AG20443 (cell line): ENCODE measurements at places on chromosomes 2 and 18.

GRCh38 chr18:74906184-74906583, 302.8 kb downstream of the PTGR3 start:
- no peak for DNase-seq

- no peak for DNase-seq
Measured at GRCh38 chr2:84846741-84847142, 34.1 kb downstream of the TRABD2A start.

- DNase-seq: no peak
Measured at GRCh38 chr2:215635071-215635787, 199.4 kb upstream of the FN1 start.

- DNase-seq: no peak
Measured at GRCh38 chr2:15818318-15818753, 122.0 kb upstream of the MYCN start.

DNA sequence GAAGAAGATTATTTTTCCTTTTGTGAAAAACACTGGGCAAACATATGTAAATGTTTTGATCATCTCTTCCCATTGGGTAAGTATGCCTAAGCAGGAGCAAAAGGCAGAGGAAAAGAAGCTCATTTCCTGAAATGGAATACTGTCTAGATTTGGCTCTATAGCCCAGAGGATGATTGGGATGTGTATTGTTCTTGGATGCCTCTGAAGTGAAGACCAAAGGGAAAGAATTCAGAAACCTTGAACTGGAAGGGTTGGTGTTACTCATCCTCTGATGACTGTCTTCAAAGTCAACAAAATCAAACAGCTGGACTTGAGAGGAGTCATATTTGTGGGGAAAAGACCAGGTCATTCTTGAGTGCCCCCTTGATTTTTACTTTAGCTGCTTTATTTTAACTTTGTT, 112.6 kb upstream of the NT5C1B start:
- peak; percentile 41 for DNase-seq

DNA sequence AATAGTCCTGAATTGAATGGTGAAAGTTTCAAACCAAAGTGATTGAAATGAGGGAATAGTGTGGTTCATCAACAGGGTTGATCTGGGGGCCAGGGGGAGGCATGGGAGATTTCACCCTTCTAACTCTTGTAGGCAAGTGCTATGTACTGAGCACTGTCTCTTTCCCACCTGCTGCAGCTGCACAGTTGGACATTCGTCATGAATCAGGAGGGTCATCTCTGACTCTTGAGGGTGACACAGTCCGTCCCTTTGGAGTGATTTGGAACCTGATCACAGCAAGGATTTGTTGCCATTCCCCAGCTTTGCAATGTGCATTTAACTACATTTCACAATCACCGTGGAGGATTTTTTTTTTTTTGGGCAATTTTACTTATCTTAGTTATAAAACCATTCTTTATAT, 224.6 kb downstream of the PHLPP1 start:
- DNase-seq: no peak

- DNase-seq: peak; percentile 64
Measured at GRCh38 chr2:147538088-147538487, 306.7 kb upstream of the ACVR2A start.

DNA sequence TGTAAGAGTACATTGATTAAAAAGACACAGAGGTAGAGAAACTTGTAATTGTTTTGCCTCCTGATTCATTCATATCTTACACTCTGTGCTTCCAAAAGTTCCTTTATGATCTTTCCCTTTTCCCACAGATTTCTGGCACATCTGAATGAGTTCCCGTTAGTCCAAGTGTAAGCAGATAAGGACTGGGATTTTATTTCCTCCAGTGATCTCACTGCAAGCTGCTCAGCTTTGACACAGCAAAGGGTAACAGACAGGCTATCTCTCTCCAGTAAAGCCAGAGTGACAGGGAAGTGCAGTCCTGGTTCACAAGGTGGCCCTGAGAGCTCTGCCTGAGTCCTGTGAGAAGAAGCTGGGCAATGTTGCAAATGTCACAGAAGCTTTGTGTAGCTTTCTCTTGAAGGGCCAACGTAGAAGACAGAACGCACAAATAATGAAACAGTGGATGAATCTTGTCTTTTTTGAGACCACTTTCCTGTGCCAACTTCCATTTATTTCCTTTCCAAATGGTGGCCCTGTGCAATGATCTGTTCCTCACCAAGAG, 32.5 kb upstream of the KCNE4 start:
- no peak for DNase-seq

DNA sequence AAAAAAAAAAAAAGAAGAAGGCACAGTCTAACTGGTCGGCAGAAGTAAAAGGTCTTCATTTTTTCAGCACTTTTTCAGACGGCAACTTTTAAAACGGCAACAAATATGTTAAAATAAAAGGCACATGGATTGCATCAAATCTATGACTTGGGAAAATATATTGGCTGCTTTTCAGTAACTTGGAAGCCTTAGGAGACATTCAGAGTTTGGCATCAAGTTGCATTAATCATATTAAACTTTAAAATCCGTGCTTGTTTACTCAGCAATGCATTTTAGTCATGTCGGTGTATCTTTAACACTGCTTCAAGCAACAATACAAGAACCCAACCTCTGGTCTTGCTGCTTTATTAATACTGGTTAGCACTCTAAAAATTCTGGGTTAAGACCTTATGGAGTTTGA, 111.1 kb downstream of the MEP1B start:
- DNase-seq: peak; percentile 26

GRCh38 chr18:8779251-8779650, 73.9 kb downstream of the MTCL1 start:
- no peak for DNase-seq

DNA sequence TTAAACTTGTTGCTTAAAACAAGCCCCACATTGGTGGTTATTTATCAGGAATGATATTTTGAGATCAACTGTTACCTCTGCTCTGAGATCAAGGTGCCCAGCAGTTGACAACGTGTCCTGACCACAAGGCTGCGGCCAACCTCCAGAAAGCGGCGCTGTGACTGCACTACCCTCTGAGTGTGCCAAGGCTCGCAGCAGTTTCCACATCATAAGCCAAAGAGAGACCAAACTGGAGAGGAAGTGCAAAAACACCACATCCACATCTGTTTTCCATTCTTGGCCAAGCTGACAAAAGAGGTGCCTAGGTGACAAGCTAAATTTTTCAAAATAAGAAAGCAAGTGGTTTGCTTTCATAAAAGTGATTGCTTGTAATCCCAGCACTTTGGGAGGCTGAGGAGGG, 410.8 kb upstream of the POU3F3 start:
- no peak for DNase-seq

GRCh38 chr2:10047616-10048500, 4.5 kb downstream of the KLF11 start:
- no peak for DNase-seq

DNA sequence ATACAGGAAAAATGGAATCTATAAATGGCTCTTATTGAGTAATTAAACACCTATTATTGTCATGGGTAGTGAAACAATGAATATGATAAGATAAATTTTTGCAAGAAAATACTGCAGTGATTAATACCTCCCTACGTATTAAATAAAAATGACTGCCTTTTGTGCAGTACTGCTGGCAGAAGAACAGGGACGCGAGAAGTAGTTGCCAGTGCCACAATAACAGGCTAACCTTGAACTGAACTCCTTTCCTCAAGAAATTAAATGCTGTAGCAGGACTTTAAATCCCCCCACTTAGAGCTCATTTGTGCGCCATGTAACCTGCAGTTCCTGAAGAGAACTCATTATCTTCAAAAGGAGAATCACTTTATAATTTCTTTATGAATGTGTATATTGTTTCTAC, 24.6 kb downstream of the FIGN start:
- no peak for DNase-seq

GRCh38 chr2:11160731-11161455, 5.6 kb downstream of the SLC66A3 start:
- no peak for DNase-seq

GRCh38 chr2:113240150-113240914, 38.4 kb downstream of the PAX8 start:
- DNase-seq: peak; percentile 92
